ENCODE measurements at places on chromosomes 11 and 22.

DNA sequence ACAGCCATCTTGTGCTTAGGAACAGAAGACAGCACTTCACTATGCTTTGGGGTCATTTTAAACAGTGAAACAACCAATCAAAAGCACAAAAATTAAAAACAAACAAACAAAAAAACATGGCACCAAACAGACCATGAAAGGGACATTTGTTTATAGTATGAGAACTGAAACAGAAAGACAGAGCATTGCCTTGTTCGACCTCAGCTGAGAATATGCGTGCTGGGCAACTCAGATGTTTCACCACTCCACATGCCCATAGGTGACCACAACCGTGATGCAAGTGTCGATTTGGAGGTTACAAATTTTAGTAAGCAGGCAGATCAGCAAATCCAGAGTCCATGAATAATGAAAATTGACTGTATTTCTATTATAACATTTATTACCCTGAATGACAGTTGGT is 30.0 kb downstream of the NNMT start:
- DNase-seq: no peak

GRCh38 chr11:10049756-10050155 is 244.3 kb downstream of the SBF2 start:
- no peak for DNase-seq

GRCh38 chr11:103317118-103317517 is 207.9 kb downstream of the DYNC2H1 start:
- no peak for DNase-seq

DNA sequence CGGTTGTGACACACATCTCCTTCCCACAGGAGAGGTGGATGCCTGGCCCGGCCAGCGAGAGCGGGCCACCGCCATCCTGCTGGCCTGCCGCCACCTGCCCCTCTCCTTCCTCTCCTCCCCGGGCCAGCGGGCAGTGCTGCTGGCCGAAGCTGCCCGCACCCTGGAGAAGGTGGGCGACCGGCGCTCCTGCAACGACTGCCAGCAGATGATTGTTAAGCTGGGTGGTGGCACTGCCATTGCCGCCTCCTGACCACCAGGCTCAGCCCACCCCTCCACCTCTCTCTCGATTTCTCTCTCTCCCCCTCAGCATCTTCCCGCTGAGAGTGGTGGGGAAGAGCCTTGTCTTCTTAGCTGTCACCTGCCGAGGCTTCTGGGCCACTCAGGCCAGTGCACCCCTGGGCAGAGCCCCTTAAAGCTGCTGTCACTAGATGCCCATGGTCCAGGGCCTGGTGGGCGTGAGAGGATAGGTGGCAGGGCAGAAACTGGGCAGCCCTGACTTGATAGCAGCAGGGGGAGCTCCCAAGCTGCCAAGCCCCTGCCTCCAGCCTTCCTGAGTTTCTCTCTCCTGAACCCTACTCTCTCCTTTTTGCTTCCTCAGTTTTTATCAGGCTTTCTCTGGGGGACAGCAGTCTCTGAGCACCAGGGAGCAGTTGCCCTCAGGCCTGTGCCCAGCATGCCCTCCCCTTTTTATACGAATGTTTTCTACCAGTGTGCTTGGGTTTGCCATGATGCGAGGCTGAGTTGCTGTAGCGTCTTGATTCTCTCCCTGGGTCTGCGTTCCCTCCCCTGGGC is 9.3 kb downstream of the SHISA8 start:
- no peak for DNase-seq

DNA sequence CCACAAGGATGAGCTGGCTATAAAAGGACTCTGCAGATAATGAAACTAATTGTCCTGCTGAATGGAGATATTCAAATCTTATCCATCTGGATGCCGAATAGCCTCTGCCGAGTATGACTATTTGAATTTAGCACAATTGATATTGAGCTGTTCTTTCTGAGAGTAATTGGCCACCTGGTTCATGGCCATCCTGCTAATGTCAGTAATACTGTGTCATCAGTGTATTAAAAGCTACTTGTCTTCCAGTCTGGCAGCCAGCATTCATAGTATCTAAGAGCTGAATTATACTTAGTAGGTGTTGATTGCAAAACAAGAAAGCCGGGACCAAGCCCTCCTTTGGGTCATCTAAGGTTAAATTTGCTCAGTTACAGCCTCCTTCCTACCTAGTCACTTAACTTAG is 310.7 kb upstream of the NCAM1 start:
- no peak for DNase-seq

DNA sequence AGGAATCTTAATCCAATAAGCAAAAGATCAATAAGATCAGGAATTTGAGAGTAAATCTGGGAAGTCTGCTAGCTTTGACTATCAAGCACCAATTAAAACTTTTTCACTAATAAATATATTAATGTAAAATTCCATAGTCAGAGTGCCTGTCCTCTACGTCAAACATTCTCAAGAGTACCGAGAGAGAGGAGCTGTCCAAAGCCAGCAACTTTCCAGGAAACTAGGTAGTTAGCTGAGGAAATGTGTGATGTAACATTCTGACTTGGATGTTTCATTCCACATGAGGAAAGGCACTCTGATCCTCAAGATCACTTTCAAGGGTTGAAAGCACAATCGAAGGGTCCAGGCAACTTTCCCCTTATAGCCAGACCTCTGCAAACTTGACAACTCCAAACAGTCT is 113.2 kb downstream of the STK33 start:
- DNase-seq: no peak

GRCh38 chr11:65810046-65810868 is 23.4 kb downstream of the OVOL1 start:
- no peak for DNase-seq

DNA sequence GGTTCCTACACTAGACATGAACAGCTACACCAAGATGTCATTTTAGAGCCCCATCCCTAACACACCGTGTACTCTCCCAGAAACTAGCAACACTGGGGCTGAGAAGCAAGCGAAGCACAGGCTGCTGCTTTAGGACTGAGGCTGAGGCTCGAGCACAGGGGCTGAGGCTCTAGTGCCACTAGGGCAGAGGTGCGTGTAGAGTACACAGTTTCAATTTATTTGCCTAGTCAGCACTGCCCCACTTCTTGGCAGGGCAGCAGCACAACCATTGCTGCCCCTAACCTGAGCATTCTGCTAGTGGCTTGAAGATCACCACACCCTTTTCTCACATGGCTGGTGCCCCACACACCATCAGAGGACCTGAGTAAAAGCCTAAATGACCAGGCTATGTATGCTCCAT is 713.2 kb downstream of the LRRC4C start:
- no peak for DNase-seq
